ENCODE measurements at places on chromosomes 2 and 18.

DNA sequence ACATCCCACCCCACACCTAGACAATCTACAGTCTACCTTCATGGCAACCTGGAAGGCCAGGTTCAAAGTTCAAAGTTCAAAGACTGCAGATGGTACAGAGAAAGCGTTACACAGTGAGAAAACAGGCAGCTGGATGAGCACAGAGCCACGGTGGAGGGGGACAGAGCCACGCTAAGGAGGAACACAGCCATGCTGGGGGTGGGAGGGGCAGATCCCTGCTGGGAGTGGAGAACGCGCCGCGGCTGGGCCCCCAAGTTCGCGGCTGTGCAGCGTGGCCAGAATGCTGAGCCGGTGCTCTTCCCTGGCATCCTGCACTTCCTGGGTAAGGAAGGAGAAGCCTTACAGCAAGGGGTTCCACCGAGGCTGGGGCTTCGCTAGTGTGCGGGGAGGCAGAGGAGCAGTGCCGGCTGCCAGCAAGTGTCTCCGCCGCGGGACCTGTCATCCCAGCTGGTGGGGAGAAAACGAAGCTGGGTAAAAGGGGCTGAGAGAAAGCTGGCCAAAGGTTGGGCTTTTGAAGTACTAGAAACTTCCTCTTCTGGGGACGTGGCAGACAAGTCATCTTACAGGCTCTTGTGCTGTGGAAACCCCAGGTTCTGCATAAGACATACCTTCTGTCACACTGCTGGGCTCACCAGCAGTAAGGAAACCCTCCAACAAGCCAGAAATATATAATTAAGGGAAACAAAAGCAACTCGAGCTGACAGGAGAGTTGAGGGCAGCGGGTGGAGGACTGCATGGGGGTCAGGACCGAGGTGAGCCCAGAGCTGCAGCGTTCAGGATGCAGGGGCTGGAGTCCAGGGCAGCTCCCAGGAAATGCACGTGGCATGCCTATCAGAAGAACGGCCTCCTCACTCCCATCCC is 115.5 kb downstream of the HDAC4 start:
- no peak for DNase-seq

GRCh38 chr2:203659331-203660049 is 46.9 kb upstream of the CD28 start:
- DNase-seq = no peak

DNA sequence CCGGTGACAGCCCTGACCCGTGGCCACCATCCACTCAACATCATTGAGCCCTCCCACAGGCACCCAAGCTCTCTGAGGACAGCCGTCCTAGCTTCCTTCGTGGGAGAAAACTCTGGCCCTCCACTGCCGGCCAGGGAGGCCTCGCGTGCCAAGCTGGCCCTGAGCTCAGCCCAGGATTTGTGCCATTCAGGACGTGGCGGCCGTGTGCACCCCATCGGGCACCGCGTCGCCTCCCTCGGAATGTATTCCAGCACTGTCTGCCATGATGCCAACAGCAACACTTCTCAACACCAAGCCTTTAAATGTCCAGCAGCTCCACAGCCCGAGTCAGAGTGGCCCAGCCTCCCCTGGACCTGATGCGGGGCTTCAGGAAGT is 35.7 kb downstream of the ZNF516 start:
- no peak for DNase-seq

DNA sequence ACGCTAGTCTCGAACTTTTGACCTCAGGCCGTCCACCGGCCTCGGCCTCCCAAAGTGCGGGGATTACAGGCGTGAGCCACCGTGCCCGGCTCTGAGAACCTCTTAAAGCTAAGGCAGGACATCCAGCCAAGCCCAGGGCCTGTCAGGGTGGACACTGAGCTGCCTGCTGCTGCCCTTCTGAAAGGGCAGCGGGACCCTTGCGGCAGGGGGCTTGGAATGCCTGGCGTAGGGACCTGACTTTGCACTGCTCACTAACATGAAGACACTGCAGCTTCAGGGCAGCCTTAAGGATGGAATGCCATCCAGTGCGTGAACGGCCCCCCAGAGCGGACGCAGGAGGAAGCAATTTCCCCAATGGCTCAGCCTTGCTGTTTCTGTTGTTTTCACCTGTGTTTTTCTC is 9.0 kb downstream of the CYS1 start:
- DNase-seq = no peak

- no peak for DNase-seq
Observed at GRCh38 chr18:43539862-43540261, 262.6 kb upstream of the SYT4 start.

- no peak for DNase-seq
Observed at GRCh38 chr2:210540900-210541289, 15.5 kb upstream of the CPS1 start.

DNA sequence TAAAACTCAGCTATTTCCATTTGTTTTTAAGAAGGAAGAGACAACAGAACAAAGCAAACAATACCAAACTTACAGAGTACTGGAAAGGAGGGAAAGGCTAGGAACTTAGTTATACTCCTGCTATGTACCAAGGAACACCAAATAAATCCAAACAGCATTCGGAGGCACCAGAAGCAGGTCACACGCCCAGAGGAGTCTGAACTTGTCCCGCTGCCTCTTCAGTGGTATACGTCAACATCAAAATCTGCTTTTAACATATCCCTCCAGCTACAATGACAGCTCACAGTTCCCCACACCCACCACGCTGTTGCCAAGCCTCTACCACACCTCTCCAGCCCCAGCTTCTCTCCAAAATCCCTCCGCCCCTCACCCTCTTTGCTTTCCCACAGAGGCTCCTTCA is 17.3 kb downstream of the C2orf76 start:
- DNase-seq = no peak

GRCh38 chr2:230447455-230448451 is 31.8 kb downstream of the SP100 start:
- no peak for DNase-seq

- no peak for DNase-seq
Observed at GRCh38 chr2:232544674-232545073, 5.2 kb downstream of the CHRNG start.

DNA sequence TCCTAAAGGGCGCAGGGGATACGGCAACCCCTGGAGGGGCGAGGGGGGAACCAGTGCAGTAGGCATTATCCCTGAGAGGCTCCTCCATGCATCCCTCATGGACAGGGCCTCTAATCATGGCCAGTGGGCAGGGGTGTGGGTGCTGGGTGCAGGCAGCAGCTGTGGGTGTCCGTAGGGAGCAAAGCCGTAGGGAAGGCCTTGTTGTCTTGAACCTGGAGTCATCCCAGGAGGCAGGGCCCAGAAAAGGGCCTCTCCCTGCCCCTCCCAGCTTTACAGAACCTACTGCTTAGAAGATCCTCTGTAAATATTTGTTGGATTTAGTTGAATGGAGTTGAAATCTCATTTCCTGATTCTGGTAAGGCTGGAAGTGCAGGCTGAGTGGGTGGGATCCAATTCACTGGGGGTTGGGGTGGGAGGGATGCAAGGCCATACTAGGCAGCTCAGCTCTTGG is 207.0 kb upstream of the HAAO start:
- DNase-seq = no peak

DNA sequence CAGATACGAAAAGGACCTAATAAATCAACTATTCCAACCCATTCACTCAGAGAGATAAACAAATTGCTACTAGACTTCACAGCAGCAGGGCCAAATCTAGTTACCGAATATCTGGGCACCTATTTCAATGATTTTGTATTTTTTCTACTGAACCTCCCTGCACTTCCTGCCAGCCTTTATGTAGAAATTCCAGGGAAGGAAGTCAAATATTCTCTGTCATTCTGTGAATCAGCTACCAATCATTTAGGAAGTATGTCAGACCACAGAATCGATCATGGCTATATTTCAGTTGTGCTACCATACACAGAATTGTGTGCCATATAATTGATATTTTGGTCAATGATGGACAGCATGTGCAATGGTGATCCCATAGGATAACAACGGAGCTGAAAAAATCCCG is 109.6 kb upstream of the SPOPL start:
- DNase-seq = no peak

DNA sequence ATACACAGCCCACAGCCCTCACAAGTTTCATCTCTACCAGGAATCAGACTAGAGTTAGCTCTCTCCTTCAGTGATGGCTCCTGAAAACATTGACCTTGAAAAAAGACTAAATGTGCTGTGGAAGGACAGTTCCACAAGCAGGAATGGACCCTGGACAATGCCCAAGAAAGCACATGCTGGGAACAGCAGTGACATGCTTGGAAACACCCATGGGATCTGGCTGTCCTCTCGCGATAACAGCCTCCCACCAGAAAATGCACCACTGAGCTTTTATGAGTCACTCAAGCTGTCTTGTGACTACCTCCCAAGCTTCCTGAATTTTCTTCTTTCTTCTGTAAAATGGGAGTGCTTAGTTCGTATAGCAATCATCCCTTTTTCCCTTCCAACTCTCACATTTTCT is 269.2 kb downstream of the LRATD1 start:
- DNase-seq = no peak

DNA sequence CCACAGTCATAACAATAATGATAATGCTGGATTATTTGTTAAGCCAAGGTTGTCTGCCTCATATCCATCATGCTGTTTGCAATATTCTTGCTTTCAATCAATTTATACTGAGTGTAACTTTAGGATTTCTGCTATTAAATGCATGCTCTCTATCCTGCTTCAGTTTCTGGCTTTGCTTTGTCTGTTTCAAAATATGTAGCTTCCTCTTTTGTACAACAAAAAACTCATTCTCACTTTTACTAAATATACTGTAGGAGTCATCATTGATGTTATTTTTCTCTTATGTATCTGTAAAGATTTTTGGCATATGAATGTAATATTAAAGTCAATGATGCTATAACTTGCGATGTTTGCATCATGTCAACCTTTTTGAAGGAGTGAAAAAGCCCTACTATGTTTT is 149.3 kb downstream of the GPD2 start:
- DNase-seq = no peak

DNA sequence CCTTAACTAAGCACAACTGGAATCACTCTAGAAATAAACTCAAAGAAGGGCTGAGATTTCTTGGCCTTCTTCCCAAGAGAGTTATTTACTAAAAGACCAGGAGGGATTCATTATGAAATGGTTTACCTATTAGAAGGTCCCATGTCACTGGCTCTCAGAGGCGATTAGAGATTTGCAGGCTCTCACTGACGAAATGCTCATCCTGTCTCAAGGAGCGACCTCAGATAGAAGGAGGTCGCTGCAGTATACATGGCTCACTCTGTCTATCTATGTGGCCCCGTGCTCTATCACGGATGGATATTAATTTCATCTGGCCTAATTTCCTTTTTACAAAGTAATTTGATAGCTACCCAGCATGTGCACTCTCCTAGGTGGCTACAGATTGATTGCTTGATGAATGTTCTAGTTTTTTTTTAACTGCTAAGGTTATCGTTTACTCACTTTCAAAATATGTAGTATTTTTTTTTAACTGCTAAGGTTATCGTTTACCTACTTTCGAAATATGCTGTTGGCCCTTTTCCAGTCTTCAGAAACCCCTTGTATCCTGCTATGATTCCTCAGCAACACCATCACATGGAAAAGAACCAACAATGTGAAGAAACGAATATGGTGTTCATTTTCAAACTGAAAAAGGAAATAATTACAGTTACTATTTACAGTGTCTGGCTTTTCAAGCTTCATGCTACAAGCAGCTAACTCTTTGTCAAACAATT is 9.1 kb downstream of the SMIM21 start:
- DNase-seq = no peak

DNA sequence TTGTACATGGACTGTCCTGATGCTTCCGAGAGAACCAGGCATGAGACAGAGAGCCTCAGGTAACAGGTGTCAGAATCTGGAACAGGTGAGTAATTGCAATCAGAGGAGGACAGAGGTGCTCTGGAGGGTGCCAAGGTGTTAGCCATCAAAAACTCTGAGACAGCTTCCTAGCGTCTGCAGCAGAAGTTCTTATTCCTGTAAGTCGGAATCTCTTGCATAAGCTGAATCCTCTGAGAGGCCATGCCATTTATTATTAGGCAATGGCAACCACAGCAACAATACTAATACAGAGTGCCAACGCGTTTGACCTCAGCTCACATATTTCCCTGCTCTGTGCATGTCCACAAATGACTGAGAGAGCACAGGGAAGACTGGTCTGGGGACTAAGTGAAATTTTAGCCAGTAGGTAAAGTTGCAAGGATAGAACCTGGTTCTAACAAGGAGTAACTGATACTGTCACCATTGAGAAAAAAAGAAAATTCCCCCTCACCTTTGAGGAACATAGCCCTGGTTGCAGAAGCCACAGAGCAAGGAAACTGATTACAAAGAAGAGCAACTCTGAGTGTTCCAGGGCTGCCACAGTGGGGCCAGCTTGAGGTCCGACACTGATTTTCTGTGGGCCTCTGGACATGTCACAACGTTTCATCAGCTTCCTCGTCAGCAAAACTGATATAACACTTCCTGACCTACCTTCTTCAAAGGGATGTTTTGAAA is 55.1 kb upstream of the ACSL3 start:
- DNase-seq = no peak

GRCh38 chr18:4035521-4035920 is 419.6 kb downstream of the DLGAP1 start:
- no peak for DNase-seq

- DNase-seq = no peak
Observed at GRCh38 chr18:9364242-9364641, 29.7 kb downstream of the TWSG1 start.

DNA sequence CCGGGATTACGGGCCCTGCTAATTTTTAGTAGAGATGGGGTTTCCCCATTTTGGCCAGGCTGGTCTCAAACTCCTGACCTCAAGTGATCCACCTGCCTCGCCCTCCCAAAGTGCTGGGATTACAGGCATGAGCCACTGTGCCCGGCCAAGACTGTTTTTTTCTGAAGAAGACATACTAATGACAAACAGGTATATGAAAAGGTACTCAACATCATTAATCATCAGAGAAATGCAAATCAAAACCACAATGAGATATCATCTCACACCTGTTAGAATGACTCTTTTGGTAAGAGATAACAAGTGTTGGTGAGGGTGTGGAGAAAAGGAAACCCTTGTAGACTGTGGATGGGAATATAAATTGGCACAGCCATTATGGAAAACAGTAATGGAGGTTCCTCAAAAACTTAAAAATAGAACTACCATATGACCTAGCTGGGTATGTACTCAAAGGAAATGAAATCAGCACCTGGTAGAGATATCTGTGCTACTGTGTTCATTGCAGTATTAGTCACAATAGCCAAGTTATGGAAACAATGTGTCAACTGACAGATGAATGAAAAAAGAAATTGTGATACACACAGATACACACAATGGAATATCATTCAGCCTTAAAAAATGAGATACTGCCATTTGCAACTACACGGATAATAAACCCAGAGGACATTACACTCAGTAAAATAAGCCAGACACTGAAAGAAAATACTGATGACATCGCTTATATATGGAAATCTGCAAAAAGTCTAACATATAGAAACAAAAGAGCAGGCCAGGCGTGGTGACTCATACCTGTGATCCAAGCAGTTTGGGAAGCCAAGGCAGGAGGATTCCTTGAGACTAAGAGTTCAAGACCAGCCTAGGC is 20.8 kb downstream of the SOS1 start:
- DNase-seq = no peak

Measured in CD8-positive, alpha-beta T cell (primary cell).